ENCODE measurements at places on chromosomes 16 and 17.

DNA sequence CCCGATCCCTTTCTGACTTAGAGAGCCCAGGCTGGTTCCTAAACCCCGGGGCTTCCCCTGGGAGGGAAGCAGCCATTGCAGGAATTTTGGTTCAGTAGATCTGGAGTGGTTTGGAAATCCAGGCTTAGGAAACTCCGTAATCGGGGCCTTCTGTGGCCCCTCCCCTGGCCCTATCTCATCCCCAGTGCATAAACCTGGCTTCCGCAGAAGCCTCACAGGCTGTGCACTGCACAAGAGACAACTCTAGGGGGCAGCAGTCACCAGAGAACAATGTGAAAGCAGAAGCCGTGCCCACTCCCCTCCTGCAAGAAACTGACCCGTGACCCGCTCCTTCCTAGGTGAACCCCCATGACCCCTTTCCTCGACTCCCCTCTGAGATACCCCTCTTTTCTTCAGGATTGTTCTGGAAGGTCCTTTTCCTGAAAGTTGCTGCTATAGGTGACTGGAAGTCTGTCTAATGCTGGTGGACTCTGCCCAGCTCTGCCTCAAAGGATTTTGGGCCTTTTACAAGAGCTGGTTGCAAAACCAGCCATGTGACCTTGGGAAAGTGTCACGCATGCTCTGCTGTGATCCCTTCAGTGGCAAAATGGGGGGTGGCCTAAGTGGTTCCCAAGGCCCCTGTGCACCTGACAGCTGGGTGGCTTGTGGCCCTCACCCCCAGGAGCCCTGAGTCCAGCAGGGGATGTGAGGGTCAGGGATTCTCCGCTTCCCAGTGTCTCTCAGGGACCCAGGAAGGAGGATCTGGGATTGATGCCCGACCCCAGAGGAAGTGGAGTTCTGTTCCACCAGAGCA, 14.4 kb downstream of the GUCY2D start:
- H3K27ac ChIP-seq: peak overlapping the region; percentile 48
- no peaks in the 10 kb centered on the region for H3K27me3 ChIP-seq
- peaks cover 45% of the 10 kb centered on the region for H3K4me1 ChIP-seq
- peak overlapping the region; percentile 50 for H3K4me3 ChIP-seq
- no peak for DNase-seq
- no peaks in the 10 kb centered on the region for H3K36me3 ChIP-seq

GRCh38 chr17:51818777-51819176, 339.7 kb downstream of the CA10 start:
- H3K4me1 ChIP-seq: no peaks in the 10 kb centered on the region
- no peak overlapping the region for H3K4me3 ChIP-seq

DNA sequence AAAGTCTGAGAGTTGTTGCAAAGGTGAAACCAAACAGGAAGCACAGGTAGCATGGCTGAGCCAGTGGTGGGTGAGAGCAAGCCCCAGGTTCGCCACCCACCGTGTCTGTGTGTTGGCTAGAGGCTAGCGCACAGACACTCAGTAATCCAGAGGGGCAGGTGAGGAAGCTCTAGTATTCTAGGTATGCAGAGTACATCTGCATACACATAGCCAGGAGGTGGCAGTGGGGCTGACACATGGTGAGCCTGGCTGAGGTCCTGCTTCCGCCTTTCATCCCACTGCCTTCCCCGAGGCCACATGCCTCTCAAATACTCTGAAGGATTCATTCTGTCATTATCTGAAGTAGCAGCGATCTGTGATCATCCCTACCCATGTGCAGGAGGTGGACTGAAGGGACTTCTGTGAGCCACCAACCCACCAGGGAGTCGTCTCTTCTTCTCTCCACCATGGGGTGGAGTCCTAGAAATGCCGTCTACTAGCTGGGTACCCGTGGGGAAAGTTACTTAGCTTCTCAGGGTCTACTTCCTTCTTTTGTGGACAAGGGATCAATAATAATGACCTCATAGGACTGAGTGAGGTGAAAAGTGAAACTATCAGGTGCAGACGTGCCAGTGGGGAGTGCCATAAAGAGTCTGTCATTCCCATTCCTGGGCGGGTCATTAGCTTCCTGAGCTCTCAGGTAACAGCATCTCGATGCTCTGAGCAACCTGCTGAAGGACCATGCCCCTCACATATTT, 36.0 kb upstream of the ICAM2 start:
- H3K27me3 ChIP-seq: no peaks in the 10 kb centered on the region
- no peak overlapping the region for H3K4me3 ChIP-seq
- no peak for DNase-seq
- H3K27ac ChIP-seq: no peak overlapping the region
- H3K36me3 ChIP-seq: no peaks in the 10 kb centered on the region
- peaks cover 7% of the 10 kb centered on the region for H3K4me1 ChIP-seq

- H3K4me3 ChIP-seq: no peak overlapping the region
- H3K4me1 ChIP-seq: no peaks in the 10 kb centered on the region
These were observed 30.7 kb upstream of the SLC5A11 start for GRCh38 chr16:24815021-24815420.

DNA sequence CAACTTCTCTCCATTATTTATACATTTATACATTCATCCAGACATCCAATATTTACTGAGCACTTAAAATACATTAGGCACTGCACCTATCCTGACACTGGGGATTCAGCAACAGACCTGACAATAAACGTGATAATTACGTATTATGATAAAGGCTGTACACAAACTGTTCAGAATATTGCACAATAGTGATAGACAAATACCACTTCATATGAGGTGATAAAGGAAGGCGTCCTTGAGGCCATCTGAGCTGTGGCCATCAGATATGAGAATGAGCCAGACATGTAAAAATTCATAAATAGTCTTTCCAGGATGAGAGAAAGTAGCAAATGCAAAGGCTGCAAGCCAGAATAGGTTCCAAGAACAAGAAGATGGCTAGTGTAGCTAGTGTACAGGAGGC, 8.6 kb downstream of the USP32 start:
- no peak overlapping the region for H3K4me3 ChIP-seq
- no peaks in the 10 kb centered on the region for H3K27me3 ChIP-seq
- H3K4me1 ChIP-seq: no peaks in the 10 kb centered on the region
- H3K36me3 ChIP-seq: no peaks in the 10 kb centered on the region
- H3K27ac ChIP-seq: no peak overlapping the region
- no peak for DNase-seq

DNA sequence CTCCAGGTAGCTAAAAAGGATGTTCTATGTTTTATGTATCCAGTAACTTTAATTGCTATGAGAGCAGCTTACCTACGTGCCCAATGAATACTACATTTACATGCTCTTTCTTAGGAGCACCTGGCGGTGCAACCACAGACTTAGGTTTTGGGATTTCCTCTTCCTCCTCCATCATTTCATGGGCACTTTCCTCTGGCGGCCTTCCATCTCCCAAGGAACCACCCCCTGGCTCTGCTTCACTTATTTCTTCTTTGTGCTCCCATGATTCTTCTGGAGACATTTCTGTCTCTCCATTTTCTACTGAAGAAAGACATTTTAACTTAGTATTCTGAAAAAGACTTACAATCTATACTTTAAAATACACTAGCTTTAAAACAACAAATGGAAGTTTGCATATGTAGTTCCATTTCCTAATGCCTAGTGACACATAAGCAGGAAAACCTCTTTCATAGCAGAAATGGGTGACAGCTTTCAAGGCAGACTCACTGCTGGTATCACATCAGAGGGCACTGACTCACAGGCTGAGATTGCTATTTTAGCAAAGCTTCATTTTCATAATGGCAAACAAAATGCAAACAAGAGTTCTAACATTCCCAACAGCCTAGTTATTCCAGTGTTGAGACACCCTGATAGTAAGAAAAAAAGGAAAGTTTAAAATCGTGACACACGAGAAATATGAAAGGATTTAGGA, 19.1 kb downstream of the GSPT1 start:
- DNase-seq: no peak
- no peak overlapping the region for H3K4me3 ChIP-seq
- no peak overlapping the region for H3K27ac ChIP-seq
- no peaks in the 10 kb centered on the region for H3K27me3 ChIP-seq

GRCh38 chr17:66540131-66540781, 237.8 kb downstream of the PRKCA start:
- no peaks in the 10 kb centered on the region for H3K27me3 ChIP-seq
- DNase-seq: no peak
- H3K27ac ChIP-seq: no peak overlapping the region
- no peak overlapping the region for H3K4me3 ChIP-seq

DNA sequence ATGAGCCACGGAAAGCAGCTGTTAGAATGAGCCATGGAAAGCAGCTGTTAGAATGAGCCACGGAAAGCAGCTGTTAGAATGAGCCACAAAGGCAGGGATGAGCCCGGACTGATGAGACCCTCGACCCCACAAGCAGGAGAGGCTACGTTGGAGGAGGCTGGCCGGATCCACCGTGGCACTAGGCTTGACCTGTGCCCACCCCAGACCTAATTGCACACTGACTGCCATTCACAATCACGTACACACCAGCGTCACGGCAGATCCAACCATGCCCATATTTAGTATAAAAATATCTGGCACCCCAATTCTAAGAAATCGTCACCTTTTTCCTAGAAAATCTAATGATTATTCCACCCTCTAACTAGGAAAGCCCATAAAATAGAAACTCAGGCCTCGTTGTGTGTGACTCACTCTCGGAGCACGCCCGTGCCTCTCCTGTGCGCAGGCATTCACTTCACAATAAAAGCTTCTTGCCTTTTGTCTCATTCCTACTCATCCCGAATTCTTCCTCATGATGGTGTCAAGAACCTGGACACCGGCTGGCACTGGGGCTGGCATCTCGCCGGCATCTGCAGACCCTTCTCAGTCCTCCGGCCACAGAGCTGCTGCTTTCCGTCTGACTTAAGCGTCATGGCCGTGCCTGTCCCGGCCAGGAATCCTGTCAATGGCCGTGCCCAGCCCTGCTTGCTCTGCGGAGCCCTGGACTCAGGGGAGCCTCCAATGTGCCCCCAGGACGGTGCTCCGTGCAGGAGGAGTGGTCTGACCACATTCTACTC, 5.5 kb upstream of the SECTM1 start:
- peak; percentile 72 for DNase-seq
- H3K4me1 ChIP-seq: peaks cover 59% of the 10 kb centered on the region
- H3K36me3 ChIP-seq: no peaks in the 10 kb centered on the region
- no peaks in the 10 kb centered on the region for H3K27me3 ChIP-seq
- H3K27ac ChIP-seq: peak overlapping the region; percentile 96

GRCh38 chr16:71351558-71351901, 7.0 kb upstream of the CALB2 start:
- no peaks in the 10 kb centered on the region for H3K27me3 ChIP-seq
- no peaks in the 10 kb centered on the region for H3K36me3 ChIP-seq
- H3K4me3 ChIP-seq: no peak overlapping the region
- no peak overlapping the region for H3K27ac ChIP-seq
